ENCODE measurements at places on chromosomes 6 and 20.

GRCh38 chr20:57069442-57069841 lies 197.0 kb downstream of the BMP7 start:
- DNase-seq = no peak

GRCh38 chr6:52076791-52077179 lies 10.6 kb downstream of the PKHD1 start:
- DNase-seq = no peak

- DNase-seq = no peak
Observed at GRCh38 chr6:26205625-26206574, 118.7 kb downstream of the HFE start.

- no peak for DNase-seq
Observed at GRCh38 chr6:15569035-15569995, 93.5 kb downstream of the DTNBP1 start.

- DNase-seq = no peak
Observed at GRCh38 chr6:137808836-137809315, 58.2 kb upstream of the TNFAIP3 start.

DNA sequence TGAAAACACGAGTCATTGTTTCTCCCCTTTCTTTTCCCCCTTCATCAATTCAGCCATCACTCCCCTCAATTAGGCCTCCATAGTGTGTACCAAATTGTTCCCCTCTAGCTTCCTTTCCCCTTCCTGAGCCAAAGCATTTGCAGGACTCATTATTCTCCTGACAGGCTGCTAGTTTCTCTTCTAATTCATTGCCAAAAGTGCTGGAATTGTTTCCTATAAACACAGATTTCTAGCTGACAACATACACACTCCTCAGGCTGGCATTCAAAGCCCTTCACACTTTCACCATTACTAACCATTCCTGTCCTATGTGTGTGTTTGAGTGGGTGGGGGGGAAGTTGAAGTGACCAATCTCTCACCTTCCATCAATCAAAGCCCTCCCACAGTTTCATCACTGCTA lies 444.2 kb upstream of the OPRM1 start:
- DNase-seq = no peak

DNA sequence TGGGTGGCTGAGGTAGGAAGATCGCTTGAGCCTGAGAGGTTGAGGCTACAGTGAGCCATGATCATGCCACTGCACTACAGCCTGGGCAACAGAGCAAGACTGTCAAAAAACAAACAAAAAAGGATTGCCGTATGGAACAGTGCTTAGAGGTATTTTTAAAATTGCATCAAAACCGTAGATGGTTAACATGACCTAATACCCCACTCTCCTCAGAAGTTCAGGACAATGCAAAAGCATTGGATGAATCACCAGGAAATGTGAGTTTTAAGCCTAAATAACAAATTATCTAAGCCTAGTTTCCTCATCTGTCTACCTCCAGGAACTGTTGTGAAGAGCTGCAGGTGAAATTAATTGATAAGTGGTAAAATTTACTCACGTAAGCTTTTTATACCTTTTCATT lies 123.8 kb upstream of the ID4 start:
- no peak for DNase-seq

DNA sequence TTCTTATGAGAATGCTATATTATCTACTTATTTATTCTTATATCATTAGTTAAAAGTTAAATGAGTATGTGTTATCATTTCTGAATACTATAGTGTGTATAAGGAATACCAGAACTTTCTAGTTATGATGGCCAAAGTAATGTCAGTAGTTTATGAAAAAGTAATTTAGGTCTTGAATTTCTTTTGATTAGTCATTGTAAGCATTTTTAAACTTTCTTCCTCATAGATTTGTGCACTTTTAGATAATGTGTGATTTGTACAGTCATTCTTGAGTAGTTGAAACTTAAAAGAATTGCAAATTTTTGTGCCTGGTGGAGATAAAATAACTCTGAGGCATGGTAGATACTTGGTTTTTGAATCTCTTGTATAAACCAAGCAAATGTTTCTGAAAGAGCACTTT lies 311.3 kb downstream of the CDKAL1 start:
- no peak for DNase-seq

- peak; percentile 33 for DNase-seq
Observed at GRCh38 chr6:104525677-104526322, 333.9 kb downstream of the HACE1 start.

GRCh38 chr6:40373267-40373666 lies 213.9 kb downstream of the LRFN2 start:
- DNase-seq = no peak

DNA sequence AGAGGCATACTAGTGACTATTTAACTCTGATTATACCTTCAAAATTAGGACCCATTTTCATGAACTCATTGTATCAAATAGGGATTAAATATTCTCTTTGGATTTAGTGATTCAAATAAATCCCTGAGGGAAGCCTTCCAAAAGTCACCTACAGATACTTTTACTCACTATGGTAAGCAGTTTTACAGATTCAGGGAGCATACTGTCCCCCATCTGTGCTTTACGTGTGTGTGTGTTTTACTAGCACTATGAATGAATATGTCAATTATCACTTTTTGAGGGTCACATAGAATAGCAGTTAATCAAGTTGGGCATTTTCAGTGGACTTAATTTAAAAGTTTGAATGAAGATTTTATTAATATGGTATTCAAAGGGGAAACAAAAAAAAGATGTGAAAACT lies 96.7 kb downstream of the EPHA7 start:
- DNase-seq = no peak

DNA sequence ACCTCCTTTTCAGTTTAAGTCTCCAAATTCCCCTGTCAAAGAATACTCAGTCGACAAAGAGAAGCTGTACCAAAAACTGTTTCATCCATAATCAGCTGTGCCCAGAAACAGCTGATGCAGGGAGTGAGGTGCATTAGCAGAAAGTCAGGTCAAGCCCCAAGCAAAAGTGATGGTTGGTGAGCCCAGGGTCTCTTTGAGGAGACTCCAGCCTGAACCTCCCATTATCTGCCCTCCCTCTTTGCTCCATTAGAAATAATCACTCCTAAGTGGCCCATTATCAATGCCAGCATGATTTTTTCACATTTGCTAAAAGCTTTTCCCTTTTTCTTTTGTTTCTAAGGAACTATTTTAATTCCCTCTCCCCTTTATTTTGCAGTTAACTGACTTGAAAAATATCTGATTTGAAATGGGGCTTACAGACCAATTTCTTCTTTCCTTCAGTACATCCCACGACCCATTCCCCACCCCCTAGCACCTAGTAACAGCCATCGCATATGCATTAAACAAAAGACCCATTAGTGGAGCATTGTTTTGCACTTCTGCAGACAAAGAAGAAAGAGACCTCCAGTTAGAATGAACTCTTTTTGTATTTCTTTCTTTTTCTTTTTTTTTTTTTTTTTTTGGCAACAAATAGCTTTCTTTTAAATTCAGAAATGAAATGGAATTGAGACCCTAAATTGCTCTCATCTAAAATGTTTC lies 257.0 kb downstream of the GRIK2 start:
- DNase-seq = no peak

DNA sequence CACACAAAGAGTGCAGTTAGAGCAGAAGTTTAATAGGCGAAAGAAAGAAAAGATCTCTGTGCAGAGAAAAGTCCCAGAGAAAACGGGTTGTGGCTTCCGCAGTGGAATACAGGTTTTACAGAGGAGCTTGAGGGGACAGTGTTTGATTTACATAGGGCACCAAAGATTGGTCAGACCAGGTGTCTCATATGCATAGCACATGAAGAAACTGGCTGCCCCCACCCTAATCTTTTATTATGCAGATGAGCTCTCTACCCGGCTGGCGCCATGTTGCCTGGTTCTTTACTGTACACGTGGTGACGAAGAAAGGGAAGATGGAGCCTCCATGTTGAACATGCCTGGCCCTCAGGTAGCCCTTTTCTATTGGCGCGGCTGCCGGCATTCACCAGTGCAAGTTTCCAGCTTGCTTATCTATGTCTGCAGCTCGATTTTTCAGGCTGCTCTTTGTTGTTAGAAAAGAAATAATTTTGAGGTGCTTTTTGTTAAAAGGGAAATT lies 47.4 kb downstream of the SLC35B3 start:
- no peak for DNase-seq

GRCh38 chr6:39196673-39197091 lies 32.6 kb downstream of the KCNK5 start:
- no peak for DNase-seq

DNA sequence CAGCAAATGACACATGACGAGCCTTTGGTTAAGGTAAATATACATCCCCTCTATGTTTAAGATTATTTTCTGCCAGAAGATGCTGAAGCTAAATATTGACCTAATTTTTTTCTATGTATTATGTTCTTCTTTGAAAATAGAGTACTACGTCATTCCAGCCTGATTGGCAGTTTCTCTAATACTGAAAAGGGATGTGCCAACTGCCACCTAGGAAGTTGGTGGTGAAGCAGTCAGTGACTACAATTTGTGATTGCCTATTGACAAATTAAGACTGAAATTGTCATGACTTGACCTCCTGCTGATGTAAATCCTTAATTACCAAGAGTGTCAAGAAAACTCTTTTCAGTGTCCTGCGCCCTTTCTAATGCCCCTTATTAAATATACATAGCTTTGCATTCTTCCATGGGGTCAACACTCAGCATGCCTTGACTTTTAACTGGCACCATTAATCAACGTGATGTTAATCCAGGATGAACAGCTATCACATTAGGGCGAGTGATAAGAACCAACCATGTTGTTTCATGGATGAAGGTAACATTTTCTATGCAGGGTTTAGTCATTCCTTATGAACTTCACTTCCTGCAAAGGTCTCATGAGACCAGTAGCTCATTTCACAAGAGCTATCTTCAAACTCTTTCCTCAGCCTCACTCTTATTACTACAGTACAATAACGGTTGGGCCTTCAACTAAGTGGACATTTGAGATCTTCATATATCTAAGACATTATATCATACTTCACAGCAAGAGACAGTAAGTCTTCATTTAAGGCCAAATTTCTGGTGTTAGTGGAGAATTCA lies 22.5 kb upstream of the SGK1 start:
- DNase-seq = no peak

DNA sequence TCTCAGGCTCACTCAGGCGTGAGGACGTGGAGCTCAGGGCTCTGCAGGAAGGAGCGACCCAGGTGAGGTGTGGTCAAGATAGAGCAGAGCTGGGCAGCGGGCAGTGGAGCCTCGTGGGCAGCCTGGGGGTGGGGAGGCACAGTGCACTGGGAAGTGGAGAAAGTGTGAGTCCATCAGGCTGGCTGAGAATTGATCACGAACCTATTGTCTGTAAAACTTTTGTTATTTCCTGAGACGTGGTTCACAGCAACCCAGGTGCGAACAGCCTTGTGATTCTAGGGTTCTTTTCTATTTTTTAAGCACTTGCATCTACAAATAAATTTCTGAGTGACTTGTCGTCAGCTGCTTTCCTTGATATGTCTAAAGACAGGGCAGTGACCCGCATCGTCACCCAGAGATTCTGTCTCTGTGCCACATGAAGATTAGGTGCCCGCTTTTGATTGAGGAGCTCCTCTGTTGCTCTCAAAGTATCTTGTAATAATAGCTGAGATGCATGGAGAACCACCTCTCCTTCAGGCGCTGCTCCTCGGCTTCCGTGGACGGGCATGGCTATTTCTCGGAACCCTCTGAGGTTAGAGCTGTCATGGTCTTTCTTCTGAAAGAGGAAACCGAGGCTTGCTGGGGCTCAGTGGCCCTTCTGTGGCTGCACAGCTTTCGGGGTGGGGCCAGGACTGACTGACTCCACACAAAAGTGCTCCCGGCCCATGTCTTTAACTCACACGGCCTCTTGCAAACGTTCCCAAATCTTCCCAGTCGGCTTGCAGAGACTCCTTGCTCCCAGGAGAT lies 662 bp upstream of the CCR6 start:
- no peak for DNase-seq

- no peak for DNase-seq
Observed at GRCh38 chr6:26485112-26485780, 14.9 kb upstream of the BTN1A1 start.

GRCh38 chr6:2940010-2940850 lies 31.1 kb downstream of the SERPINB6 start:
- peak; percentile 74 for DNase-seq

GRCh38 chr20:46951840-46952497 lies 57.3 kb downstream of the EYA2 start:
- DNase-seq = no peak

- no peak for DNase-seq
Observed at GRCh38 chr6:37860226-37860839, 40.8 kb downstream of the ZFAND3 start.

GRCh38 chr6:101700655-101701054 lies 307.1 kb downstream of the GRIK2 start:
- no peak for DNase-seq

GRCh38 chr6:125985522-125985921 lies 818 bp upstream of the TRMT11 start:
- DNase-seq = no peak

DNA sequence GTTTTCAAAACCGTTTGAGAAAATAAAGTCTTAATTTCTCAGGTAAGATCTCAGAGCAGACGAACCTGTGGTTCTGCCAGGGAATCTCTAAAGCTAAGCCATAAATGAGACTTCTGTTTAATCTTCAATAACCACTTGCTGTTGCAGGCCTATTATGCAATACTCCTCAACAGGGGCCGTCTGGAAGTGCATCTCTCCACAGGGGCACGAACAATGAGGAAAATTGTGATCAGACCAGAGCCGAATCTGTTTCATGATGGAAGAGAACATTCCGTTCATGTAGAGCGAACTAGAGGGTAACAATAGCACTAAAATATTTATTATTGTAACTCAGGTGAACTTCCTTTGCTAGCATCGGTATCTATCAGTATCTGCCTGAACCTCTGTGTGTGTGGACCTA lies 223.7 kb downstream of the ARHGAP18 start:
- DNase-seq = no peak

DNA sequence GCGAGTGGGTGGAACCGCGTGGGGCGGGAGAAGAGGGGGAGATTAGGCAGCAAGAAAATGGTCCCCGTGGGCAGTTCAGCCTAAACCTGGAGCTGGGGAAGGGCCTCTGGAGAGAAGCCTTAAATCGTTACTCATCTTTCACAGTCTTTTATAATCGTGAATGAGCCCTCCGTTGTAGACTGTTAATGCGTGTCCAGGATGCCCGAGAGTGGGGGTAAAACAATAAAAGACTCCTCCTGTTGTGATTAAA lies 11.0 kb upstream of the ELOVL5 start:
- no peak for DNase-seq

Data from stimulated activated CD4-positive, alpha-beta T cell treated with anti-CD3 and anti-CD28 coated beads, Interleukin-2, amount 100 ng/mL, for 4 hours (primary cell).